ENCODE measurements at places on chromosomes 7 and 10.
A peak's percentile ranks its signal among the peaks of the same experiment; 100 is the strongest.

DNA sequence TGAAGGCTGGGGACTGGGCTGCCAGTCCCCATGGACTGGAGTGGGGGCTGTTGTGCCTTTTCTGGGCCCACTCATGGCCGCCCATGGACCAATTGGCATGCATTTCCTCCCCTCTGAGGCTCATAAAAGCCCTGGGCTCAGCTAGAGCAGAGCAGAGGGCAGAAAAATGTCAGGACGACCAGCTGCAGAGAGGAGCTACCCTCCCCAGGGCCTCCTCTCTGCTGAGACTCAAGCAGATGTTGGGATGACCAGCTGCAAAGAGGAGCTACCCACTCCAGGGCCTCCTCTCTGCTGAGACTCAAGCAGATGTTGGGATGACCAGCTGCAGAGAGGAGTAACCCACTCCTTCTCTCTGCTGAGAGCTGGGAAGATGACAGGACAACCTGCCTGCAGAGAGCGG, 20.3 kb upstream of the NUB1 start:
- DNase-seq: no peak

GRCh38 chr10:118754229-118754555, 578 bp downstream of the CACUL1 start:
- DNase-seq: peak; percentile 73

- DNase-seq: no peak
These were observed 43.5 kb downstream of the VWA2 start for GRCh38 chr10:114282526-114282925.

DNA sequence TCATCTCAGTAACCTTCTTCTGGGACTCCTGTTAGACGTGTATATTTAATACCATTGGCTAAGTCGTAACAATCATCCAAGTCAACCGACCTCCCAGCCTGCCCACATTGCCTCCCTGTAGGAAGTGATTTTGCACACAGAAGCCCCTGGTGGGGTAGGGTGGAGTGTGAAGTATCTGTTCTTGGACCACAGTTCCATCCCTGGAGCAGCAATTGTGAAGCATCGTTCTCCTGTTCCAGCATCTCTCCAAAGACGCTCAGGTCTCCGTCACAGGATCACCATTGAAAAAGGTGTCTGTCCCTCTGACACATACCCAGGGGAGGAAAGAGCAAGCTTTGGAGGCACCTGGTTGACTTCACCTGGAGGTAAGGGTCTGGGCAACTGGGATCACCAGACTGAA, 72.9 kb downstream of the CCDC3 start:
- no peak for DNase-seq

GRCh38 chr10:118511711-118512110, 83.7 kb downstream of the PRLHR start:
- DNase-seq: no peak

GRCh38 chr10:43979551-43979950, 330.9 kb upstream of the ZNF32 start:
- DNase-seq: no peak

DNA sequence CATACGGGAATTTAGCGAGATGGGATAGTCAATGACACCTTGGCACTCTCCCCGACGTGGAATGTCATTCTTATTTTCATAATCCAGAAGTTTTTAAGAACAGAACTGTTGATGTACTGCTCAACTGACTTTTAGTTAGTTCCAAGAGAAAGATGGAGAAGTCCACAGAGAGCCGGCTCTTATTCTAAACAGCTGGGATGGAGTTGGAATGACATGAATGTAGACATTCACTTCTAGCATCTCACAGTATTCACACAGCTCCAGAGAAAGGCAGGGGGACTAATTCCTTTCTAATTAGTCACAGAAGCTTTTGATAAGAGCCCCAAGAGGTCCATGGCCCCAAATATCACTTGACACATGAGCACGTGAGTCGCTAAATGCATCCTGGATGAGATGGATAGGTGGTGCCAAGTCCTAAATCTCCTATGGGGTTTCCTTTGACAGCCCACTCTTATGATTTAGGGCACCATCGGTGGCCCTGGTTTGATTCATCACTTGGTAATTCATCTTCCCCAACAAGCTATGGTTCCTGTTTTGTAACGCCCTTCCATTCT, 420.3 kb upstream of the AUTS2 start:
- DNase-seq: no peak
